ENCODE measurements at places on chromosomes 6 and 20.

- no peak for DNase-seq
These were observed 526 bp downstream of the SULF2 start for GRCh38 chr20:47784599-47785310.

- no peak for DNase-seq
These were observed 164.0 kb downstream of the FARS2 start for GRCh38 chr6:5425267-5425666.

DNA sequence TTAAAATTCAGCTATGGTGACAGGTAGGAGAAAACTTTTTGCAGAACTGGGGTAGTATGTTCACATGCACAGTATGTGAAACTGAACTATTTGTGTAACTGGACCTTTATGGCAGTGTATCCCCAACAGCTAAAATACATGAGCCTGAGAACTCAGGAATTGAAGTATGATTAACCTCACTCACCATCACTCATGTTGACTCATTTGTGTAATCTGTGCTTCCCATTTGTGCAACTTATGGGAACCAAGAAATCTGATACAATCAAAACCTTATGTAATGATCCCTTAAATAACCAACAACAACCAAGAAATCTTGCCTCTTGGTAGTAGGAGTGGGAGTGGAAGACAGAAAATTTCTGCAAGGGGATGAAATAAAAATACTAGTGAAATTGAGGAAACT is 674.9 kb downstream of the HDGFL1 start:
- DNase-seq = no peak

DNA sequence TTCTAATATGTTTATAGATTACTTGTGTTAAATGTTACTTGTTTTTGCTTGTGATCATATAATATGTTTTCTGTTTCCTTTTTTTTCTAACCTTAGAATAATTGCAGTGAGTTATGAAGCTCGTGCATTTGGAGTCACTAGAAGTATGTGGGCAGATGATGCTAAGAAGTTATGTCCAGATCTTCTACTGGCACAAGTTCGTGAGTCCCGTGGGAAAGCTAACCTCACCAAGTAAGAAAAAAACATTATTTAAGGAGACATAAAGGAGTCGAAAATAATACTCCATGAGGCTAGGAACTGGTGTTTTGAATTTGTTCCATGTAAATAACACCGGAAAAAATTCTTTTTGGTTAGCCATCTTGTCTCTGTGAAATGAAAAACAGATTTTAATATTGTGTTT is 6.9 kb downstream of the POLH start:
- DNase-seq = no peak

- no peak for DNase-seq
These were observed 86.0 kb downstream of the TIAM2 start for GRCh38 chr6:155080881-155081845.

DNA sequence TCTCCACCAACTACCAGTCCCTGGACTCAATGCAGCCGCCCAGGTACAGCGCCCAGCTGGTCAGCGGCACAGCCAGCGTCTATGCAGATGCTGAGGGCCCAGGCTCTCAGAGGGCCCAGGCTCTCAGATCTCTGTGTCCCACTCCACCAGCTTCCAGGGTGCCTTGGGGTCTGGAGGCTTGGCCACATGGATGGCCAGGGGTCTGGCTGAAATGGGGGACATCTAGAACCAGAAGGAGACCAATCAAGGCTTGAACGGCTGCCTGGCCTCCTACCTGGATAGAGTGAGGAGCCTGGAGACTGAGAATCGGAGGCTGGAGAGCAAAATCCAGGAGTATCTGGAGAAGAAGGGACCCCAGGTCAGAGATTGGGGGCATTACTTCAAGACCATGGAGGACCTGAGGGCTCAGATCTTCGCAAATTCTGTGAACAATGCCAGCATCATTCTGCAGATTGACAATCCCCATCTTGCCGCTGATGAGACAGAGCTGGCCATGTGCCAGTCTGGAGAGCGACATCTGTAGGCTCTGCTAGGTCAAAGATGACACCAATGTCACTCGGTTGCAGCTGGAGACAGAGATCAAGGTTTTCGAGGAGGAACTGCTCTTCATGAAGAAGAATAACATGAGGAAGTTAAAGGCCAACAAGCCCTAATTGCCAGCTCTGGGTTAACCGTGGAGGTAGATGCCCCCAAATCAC is 44.1 kb upstream of the GRM4 start:
- DNase-seq = no peak

GRCh38 chr6:40285996-40286395 is 301.2 kb downstream of the LRFN2 start:
- no peak for DNase-seq

DNA sequence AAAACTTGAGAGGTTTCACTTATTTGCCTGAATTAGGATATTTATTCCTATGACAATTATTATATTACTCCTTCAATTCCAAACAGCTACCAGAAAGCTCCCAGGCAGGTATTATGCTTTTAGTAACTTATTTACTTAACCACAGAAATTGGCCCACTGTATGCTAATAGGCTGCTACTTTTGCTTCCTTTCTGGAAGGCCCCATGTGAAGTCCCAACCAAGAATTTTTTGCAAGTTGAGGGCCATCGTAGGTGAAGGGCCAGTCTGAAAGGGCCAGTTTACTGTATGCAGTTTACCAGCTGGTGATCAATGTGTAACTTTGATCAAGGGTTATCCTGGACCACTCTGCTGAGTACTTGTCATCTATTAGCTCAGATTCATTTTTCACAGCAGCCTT is 45.0 kb downstream of the EDN1 start:
- DNase-seq = no peak

DNA sequence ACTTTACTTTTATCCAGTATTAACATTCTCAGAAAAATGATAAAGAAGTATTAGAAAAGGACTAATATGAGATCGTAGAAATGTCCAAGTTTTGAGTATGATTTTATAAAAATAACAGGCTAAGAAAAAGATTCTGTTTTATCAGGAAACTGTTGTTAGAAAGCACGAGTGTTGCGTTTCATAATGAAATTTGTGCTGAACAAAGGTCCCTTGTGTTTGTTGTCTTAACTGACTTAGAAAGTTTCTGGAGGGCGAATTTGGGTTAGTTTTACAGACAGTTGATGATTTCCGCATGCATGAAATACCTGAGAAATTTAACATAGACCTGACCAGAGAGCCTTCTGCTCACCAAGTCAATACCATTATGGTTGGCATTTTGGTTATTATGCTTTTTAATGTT is 136.0 kb downstream of the FNDC1 start:
- no peak for DNase-seq

DNA sequence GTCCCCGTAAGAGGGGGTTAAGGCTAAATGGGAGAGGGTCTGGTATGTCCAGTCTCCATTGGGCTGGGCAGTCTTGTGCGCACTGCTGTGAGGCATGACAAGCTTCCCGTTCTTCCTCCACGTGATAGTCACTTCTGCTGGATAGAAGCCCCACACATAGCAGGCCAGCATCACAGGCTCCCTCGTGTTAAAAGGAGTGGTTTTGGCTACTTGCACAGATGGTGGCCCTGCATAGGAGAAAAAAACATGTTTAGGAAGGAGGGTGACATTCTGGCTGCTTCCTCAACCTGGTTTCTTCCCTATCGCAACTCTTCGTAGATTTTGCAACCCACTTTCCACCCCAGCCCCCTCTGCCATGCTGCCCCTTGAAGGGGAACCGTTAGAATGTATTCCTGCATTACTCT is 3.6 kb downstream of the HLA-DMB start:
- DNase-seq = no peak

GRCh38 chr6:30573113-30573512 is 1.9 kb downstream of the ABCF1 start:
- DNase-seq = no peak

- no peak for DNase-seq
These were observed 19.5 kb upstream of the SLC22A16 start for GRCh38 chr6:110495949-110496348.

DNA sequence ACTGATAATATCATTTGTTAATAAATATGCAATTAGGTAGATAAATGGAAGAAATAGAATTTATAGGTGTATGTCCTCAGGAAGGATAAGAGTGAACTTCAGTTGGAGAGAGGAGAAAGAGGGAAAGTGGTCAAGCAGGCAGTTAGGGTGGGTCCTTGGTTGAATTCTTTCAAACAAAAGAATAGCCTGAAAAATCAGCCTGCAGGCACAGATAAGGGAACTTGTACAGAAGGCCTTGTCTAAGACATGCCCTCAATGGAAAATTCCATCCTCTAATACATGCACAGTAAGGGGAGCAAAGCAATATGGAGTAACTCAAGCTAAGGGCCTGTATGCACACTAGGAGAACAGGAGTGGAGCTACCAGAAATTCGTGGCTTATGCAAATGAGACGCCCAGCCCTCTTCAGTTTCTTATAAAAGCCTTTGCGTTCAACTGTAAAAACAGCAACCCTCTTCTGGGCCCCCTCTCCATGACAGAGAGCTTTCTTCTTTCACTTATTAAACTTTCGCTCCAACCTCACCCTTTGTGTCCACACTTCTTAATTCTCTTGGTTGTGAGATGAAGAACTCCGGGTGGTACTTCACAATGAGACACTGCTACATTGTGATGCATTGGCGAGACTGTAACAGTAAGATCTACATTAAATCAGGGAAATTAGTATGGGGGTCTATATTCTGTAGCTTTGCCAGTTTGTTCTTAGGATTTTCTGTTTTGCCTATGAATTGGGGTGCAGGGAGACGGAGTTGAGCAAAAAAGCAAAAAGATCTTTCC is 147.0 kb downstream of the HS3ST5 start:
- DNase-seq = no peak

GRCh38 chr6:14091339-14091978 is 26.1 kb upstream of the CD83 start:
- no peak for DNase-seq

DNA sequence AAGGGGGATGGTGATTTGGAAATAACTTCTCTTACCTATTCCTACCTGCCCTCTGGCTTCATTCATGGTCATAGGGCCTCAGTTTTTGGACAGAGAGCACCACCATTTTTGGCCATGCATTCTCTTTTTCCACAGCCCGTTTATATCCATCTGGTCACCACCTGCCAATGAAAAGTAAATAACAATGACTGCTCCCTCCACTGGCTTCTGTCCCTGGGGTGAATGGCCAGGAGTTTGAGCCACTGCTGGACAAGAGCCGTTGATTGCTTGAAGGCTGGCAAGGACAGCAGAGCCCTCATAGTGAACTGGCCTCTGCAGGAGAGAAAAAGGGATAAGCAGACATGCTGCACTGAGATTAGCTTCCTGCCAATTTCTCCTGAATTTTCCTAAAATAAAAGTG is 261.8 kb downstream of the ADGB start:
- no peak for DNase-seq

DNA sequence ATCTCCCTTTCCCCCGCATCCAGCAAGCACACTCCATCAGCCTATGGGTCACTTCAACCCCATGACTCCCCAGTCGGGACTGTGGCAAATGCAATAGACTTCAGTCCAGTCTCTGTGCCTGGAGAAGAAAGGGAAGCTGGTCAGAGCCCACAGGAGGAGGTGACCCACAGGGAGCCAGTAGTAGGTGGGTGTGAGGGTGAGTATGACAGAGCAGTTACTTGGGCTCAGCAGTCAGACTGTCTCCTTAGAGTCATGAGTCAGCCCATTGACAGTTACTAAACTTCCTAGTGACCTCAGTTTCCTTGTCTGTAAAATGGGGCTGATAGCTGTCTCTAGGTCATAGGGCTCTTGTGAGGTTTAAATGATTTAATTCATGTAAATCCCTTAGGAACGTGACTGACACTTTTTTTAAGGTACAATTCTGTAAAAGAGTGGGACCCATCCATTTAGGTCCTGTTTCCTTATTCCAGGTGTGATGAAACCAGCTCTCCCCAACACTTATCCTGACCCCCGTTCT is 33.9 kb upstream of the HLA-C start:
- DNase-seq = no peak

GRCh38 chr6:119368921-119369320 is 19.4 kb upstream of the MAN1A1 start:
- no peak for DNase-seq

- DNase-seq = no peak
These were observed 252.4 kb downstream of the HDGFL1 start for GRCh38 chr6:22821664-22822320.

- DNase-seq = no peak
These were observed 115.3 kb downstream of the SYNDIG1 start for GRCh38 chr20:24584538-24585356.

GRCh38 chr20:5658912-5659345 is 91.3 kb upstream of the SHLD1 start:
- peak; percentile 20 for DNase-seq

DNA sequence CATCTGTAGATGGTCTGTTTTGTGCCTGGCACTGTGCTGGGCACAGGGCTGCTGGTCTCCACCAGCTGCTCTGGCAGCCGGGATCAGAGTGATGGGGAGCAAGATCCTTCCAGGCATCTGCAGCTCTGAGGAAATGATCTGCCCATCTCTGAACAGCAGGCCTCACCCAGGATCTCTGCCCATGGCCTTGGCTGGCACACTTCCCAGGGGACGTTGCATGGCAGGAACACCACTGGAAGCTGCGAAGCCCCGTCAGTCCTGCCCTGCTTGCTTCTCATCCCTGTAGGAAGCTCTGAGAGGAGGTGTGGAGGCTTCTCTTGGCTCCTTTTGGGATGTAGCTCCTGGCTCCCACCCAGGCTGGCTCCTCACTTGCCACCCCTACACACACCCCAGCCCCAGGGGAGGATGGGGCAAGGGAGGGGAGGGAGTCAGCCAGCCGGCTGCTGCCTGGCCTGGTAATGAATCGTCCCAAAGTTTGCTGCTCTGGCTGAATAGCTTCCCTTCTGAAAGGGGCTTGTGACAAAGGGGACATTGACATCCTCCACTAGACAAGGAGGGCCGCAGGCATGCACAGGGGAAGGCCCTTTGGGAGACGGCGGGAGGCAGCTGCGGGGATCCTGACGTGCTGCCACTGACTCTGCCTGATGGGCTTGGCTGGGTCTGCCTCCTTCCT is 108.9 kb downstream of the VEGFA start:
- no peak for DNase-seq

- DNase-seq = peak; percentile 79
These were observed 44.3 kb downstream of the TRERF1 start for GRCh38 chr6:42407379-42407778.

GRCh38 chr20:24732599-24732998 is 216.5 kb upstream of the CST7 start:
- no peak for DNase-seq

DNA sequence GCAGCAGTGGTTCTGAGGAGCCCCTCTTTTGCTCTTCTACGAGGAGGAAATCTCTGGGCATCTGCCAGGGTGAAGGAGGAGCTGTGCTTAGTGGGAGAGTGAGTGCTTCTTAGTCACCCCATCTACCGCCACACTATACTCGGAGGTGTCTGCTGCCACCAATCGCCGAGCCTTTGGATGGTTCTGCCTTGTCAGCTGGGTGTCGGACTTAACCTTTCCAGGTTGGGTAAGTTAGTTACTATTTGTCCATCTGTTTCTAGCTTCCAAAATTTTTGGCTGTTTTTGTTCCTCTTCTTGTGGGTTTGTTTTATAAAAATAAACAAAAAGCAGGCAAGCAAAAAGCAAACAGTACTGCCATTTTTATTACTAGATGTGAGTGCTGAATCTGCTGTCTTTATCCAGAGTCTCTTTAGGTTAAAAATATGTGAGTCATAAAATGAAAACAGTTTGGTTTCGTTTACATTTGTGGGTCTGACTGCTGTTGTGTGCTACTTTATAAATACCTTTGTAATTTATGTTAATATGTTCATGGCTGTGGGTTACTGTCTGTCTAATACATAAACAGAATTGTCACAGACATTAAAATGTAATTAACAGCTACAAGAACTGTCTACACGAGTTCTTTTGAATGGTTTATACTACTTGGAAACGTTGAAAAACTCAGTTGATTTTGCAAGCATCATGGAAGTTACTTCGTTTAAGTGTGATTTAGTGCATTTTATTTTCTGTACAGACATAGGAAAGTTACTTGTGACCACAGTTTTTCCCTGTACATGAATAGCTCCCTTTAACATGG is 89.2 kb downstream of the ARID1B start:
- DNase-seq = peak; percentile 34

Data from activated CD4-positive, alpha-beta T cell treated with anti-CD3 and anti-CD28 coated beads, Interleukin-2, Interleukin-6, amounts not matched to agents 100 ng/mL and 50 ng/mL, durations not matched to agents 16 hours and 8 hours (primary cell).